CD14-positive monocyte (primary cell): ENCODE measurements at places on chromosomes 1 and 21.

- no peak overlapping the region for H3K4me3 ChIP-seq
- H3K27ac ChIP-seq = no peak overlapping the region
- H3K4me1 ChIP-seq = no peaks in the 10 kb centered on the region
- H3K27me3 ChIP-seq = no peaks in the 10 kb centered on the region
Observed at GRCh38 chr1:222071387-222071786, 329.5 kb upstream of the DUSP10 start.

- no peak overlapping the region for H3K4me3 ChIP-seq
- H3K27ac ChIP-seq = no peak overlapping the region
- H3K36me3 ChIP-seq = no peaks in the 10 kb centered on the region
Observed at GRCh38 chr1:17875882-17876280, 120.7 kb downstream of the ACTL8 start.

- H3K4me1 ChIP-seq = peaks cover 52% of the 10 kb centered on the region
- H3K36me3 ChIP-seq = no peaks in the 10 kb centered on the region
- peak overlapping the region; percentile 19 for H3K4me3 ChIP-seq
Observed at GRCh38 chr1:205667909-205668643, 12.2 kb downstream of the SLC45A3 start.

GRCh38 chr1:27179379-27179778 lies 24.5 kb upstream of the SLC9A1 start:
- H3K27ac ChIP-seq = no peak overlapping the region
- H3K4me3 ChIP-seq = no peak overlapping the region
- no peak for DNase-seq
- H3K36me3 ChIP-seq = no peaks in the 10 kb centered on the region
- H3K4me1 ChIP-seq = no peaks in the 10 kb centered on the region

GRCh38 chr1:19665496-19666465 lies 1.1 kb downstream of the HTR6 start:
- DNase-seq = no peak
- peaks cover 51% of the 10 kb centered on the region for H3K27me3 ChIP-seq
- no peak overlapping the region for H3K27ac ChIP-seq
- H3K4me3 ChIP-seq = no peak overlapping the region

- no peaks in the 10 kb centered on the region for H3K36me3 ChIP-seq
- H3K4me1 ChIP-seq = peaks cover 11% of the 10 kb centered on the region
- H3K27me3 ChIP-seq = peaks cover 15% of the 10 kb centered on the region
- no peak overlapping the region for H3K27ac ChIP-seq
- no peak for DNase-seq
Observed at GRCh38 chr1:167441222-167441621, 77.1 kb downstream of the CD247 start.

DNA sequence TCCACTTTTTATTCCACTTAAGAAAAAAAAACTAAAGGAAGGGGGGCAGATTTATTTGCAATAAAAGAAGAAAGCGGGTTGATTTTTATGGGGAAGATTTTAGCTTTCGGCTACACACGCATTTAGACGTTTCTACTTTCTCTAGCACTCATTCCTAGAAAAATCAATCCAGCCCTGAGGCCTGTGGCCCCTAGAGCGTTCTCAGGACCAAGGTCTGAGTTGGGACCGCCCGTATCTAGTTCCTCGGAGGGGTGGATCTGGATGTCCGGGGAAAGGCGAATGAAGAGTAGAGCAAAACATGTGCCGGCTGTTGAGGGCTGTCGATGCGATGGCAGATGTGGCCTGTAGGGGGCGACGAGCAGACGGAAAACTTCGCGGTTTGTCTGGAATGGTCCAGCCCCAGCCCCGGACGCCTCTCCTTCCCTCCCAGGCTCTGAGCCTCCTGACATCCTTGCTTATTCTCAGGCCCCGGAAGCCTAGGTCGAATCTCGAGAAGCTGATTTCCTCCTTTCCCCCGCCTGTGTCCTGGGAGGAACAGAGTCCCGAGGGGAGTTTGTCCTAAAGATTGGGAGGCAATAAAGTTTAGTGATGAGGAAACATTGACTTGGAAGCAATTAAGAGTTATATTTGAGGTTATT lies 5.2 kb downstream of the FOXD3 start:
- H3K27me3 ChIP-seq = peaks cover 88% of the 10 kb centered on the region
- no peak overlapping the region for H3K4me3 ChIP-seq
- no peaks in the 10 kb centered on the region for H3K36me3 ChIP-seq

DNA sequence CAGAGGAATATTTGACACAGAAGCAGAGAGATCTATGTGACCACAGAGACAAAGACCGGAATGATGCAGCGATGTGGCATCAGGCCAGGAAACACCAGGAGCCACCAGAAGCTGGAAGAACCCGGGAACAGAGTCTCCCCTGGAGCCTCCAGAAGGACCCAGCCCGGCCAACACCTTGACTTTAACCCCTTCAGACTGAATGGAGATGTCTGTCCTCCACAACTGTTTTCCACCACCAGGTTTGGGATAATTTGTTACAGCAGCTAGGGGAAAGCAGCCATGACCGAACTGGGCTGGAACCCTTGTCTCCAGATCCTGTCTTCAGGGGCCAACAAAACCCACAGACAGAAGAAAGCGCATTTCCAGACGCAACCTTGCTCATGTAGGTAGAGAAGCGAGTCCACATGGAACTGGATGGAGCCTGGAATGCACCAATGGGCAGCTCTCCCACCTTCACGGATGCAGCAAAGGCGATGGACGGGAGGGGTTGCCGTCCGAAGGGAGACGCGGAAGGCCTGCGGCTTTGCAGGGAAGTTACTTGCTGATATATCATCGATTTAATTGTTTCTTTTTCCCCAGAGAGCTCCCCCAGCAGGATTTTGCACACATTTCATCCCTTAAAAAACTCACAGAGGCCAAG lies 396.6 kb downstream of the NPHP4 start:
- H3K27me3 ChIP-seq = no peaks in the 10 kb centered on the region
- H3K4me1 ChIP-seq = no peaks in the 10 kb centered on the region
- H3K27ac ChIP-seq = no peak overlapping the region
- no peaks in the 10 kb centered on the region for H3K36me3 ChIP-seq
- H3K4me3 ChIP-seq = no peak overlapping the region
- DNase-seq = no peak

- no peak overlapping the region for H3K27ac ChIP-seq
- DNase-seq = no peak
- peaks cover 95% of the 10 kb centered on the region for H3K36me3 ChIP-seq
- no peaks in the 10 kb centered on the region for H3K4me1 ChIP-seq
- H3K4me3 ChIP-seq = no peak overlapping the region
Observed at GRCh38 chr1:39453603-39454002, 37.8 kb upstream of the BMP8A start.

DNA sequence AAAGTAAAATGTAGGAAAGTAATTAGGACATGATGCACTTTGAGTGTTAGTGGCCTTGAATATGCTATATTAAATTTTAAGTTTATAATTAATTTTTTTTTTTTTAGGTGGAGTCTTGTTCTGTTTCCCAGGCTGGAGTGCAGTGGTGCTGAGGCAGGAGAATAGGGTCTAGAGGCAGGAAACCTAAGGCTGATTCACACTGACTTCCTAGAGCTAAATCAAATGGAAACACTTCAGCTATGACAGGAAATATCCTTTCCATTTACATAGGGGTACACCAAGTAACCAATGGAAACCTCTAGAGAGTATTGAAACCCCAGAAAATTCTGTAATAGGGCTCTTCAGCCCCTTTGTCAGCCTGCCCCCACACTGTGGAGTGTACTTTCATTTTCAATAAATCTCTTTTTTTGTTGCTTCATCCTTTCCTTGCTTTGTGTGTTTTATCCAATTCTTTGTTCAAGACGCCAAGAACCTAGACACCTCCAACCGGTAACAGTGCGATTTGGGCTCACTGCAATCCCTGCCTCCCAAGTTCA lies 17.9 kb upstream of the THRAP3 start:
- no peak overlapping the region for H3K27ac ChIP-seq
- no peaks in the 10 kb centered on the region for H3K36me3 ChIP-seq
- DNase-seq = no peak
- H3K4me3 ChIP-seq = no peak overlapping the region
- H3K27me3 ChIP-seq = no peaks in the 10 kb centered on the region

DNA sequence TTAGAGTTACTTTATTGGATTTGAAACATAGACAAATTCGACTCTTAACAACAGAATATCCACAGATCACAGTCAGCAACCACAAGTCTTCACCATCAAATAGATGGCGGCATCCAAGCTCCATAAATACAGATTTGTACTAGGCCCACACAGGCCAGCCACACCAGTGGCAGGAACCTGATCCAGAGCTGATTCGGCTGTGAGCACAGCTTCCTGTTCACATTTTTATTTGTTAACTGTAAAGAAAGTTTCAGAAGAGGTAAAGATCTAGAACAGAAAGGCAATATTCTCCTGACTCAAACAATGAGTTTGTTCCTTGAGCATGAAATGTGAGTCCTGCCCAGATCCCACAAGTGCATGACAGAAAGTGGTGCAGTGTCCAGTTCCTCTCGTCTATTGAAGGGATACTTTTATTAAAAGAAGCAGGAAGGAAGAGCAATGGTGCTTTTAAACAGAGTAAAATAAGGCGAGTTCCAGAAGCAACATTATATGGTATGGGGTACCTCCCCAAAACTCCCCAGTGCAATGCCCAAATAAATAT lies 205.8 kb downstream of the SLC45A1 start:
- H3K36me3 ChIP-seq = peaks cover 2% of the 10 kb centered on the region
- no peak for DNase-seq
- no peaks in the 10 kb centered on the region for H3K27me3 ChIP-seq
- peak overlapping the region; percentile 97 for H3K27ac ChIP-seq
- H3K4me3 ChIP-seq = peak overlapping the region; percentile 77

- no peak overlapping the region for H3K4me3 ChIP-seq
- peaks cover 45% of the 10 kb centered on the region for H3K4me1 ChIP-seq
- H3K27ac ChIP-seq = no peak overlapping the region
- H3K27me3 ChIP-seq = peaks cover 23% of the 10 kb centered on the region
- H3K36me3 ChIP-seq = no peaks in the 10 kb centered on the region
Observed at GRCh38 chr1:229408458-229409037, 25.3 kb downstream of the ACTA1 start.
